ENCODE measurements at places on chromosomes 7 and 10. TPM values are rescaled to one million over a fixed set of nuclear protein-coding genes. Genes with fewer than 3 reads are reported as not detected.
A peak's percentile ranks its signal among the peaks of the same experiment; 100 is the strongest.

GRCh38 chr7:98163704-98164494 lies 47.3 kb upstream of the BHLHA15 start:
- no peak for DNase-seq

GRCh38 chr7:19098510-19098909 lies 18.9 kb downstream of the TWIST1 start:
- no peak for DNase-seq

DNA sequence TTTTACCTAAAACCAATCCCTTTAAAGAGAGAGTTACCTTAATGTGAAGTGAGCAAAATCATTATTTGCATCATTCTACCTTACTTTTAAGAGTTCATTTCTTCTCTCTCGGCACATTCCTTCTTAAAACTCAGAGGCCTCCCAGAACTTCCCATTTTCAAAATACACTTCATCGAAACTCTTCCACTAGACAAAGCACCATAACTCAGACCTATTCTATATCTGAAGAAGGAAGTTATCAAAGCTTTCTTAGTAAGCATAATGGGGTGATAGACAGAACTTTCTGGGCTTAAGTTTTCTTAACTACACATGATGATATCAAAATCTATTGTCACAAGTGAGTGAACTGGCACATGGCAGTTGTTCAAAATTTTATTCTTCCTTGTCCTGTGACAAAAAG lies 24.6 kb upstream of the GNAT3 start:
- no peak for DNase-seq

CPN1 gene
- not detected for total RNA-seq

- no peak for DNase-seq
Measured at GRCh38 chr10:45246522-45246921, 68.9 kb downstream of the OR13A1 start.

- DNase-seq, result peak; percentile 11
Measured at GRCh38 chr10:35378541-35379210, 42.4 kb downstream of the CCNY start.

GNGT1 gene
- not detected for total RNA-seq

DNA sequence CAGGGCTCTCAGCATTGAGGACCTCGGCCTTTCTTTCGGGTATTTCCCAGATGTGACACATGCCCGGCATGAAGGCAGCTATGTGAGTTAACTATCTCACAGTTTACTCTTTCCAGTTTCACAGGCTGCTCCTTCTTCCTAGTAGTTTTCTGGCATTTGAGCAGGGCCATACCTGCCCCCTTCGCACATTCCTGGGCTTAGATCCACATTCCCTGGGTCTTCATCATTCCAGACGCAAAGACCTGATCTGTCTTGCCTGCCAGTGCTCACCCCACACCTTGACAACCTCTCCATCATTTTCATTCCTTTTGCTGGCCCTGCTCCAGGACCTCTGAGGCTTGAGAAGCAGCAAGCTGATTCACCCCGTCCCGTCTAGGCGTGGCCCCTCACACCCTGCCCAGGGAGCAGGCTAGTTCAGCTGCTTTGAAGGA lies 227.5 kb downstream of the WDR11 start:
- DNase-seq, result no peak

AGAP9 gene
- total RNA-seq, result 3.5 TPM

- no peak for DNase-seq
Measured at GRCh38 chr7:15837306-15837950, 150.9 kb upstream of the MEOX2 start.

GIMAP4 gene
- total RNA-seq, result 335 TPM

DNA sequence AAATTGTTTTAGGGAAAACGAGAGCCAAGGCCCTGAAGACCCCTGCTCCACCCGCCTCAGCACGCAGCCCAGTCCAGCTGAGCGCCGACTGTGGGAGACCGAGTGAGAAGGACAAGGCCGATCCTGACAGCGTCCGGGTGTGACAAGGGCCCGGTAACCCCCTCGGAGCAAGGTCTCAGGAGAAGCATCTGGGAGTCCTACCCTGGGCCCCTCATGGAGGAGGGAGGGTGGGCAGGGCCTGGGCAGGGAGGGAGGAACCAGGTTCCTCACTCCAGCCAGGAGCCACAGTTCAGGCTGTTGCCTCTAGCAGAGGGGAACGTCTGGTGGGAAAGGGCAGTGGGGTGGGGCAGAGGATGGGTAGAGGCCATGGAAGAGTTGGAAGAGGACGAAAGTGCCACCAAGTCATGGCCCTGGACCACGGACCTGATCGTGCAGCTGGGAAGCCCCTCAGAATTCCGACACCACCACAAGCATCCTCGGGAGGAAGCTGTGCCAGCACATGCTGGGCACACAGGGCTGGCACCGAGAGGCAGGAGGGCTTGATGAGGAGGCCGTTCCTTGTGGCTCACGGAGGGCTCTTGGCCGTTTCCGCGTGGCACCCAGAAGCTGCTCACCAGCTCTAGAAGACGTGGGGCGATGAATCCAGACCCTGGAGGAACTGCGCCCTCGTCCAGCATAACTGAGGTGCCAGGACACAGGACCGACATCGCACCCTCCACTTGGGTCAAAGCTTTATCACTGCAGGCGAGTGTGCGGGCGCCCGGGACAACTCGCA lies 2.2 kb upstream of the KNDC1 start:
- DNase-seq, result no peak

DNA sequence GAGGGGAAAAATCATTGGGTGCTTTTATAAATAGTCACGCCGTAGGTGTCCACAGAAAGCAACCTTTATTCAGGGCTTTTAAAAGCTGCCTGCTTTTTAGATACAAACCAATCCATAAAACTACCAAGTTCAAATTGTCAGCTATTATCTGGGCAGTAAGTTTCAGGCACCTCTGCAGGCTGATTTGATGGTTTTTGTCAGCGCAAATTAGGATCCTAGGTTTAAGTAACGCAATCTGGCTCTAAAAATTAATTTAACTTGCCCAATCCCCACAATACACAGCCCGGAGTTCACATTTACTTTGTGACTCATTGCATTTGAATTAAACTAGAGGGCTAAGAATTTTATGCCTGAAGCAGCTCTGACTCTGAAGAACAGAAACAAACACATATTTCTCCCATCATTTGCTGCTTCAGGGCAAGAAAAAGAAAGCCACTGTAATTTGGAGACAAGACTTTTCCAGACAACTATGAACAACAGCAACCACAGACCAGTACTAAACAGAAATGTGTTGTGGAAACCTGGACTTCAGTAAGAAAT lies 43.3 kb downstream of the NRP1 start:
- no peak for DNase-seq

GRCh38 chr10:98694883-98695282 lies 248.1 kb upstream of the HPS1 start:
- no peak for DNase-seq

- DNase-seq, result no peak
Measured at GRCh38 chr10:48316236-48316635, 9.8 kb downstream of the MAPK8 start.

DNA sequence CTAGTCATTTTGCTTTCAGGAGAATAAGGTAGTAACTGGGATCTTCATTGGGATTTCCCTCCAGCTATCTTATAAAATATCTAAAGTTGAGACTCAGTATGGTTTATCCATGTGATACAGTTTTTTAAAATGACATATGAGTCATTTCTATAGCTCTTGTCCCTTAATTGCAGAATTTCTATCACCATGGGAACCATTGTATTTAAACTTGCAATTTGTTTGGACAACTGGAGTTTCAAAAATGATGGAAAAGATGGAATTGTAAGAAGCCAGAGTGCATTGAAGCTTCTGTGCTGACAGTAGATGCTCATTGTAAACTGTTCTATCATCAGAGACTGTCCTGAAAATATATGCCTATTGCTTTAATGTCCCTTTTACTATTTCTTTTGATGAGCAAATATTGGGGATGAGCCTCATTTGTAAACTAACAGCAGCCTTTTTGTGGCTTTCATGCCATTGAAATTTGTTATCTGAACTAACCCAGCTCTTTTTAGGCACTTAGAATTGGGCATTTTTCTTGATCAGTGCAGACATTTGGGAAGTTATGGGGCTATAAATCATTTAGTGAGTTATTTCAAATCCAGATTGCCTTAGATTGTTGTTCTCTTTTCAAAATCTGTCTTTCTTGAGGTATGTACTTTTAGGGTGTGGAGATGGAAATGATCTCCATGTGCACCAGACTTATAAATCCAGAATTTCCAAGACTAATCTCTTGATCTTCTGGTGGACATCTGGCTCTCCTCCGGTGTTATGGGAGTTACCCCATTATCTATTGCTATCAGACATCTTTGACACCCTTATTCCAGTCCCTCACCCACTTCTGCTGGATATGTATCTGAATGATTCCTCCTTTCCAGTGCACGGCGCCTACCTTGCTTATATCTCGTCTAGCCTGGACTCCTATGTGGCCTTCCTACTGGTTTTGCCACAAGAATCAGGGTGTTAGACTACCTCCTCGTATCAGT lies 159.0 kb downstream of the SND1 start:
- no peak for DNase-seq

ADGRA1 gene
- total RNA-seq, result not detected

GRCh38 chr10:21649454-21649872 lies 115.4 kb downstream of the MLLT10 start:
- peak; percentile 32 for DNase-seq

DNA sequence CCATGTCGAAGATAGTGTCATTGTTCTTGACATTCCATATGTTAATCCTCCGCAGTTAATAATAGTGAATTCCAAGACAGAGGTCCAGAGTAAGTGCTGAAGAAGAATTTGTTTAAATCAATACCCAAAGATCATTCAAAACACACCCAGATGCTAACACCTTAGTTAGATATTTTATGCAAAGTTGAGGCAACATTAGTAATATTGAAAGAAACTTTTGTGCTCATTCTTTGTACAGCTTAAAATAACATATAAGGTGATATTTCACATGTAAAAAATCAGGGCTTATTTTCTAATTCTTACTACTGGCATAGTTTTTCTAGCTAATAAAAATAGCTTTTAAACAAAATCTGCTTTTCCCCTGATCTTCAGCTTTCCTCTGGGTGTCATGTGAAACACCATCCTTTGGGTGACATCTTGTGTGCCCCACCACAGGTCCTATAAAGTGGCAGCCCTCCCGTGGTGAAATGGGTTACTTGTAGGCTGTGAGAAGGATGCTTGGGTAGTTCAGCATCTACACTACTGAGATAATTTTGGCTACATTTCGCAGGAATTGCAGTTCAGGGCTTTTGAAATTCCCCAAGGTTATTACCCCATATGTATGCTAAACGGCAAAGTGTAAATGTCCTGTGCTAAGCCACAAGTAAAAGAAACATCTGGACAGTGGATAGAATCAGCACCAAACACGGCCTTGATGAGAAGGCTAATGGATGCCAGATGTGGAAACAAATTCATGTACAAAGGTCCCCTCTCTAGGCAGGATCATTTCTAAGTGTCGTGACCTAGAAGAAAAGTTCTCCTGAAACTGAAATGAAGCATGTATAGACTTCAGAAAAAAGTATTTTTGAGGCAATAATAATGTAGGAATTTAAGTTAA lies 105.4 kb downstream of the GRM3 start:
- DNase-seq, result no peak

CALML5 gene
- total RNA-seq, result not detected

C10orf143 gene
- 5.8 TPM for total RNA-seq

DCLRE1A gene
- 12.7 TPM for total RNA-seq

LRMDA gene
- total RNA-seq, result not detected

DNA sequence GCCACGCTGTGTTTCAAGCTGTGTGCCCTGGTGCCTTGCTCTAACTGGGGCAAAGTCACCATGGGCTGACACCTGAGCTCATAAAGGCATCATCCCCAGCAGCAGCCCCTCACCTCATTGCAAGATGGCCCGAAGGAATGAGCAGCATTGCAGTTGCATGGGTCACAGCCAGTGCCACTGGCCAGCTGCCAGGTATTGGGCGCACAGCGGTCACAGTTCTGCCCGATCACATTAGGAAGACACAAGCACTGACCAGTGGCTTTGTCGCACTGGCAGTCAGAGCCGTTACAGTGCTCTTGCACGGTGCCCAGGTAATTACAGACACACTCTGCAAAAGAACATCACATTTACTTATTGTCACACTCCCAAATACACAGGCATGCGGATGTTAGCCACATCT lies 51.1 kb downstream of the LAMB1 start:
- no peak for DNase-seq

OR13A1 gene
- 0.10 TPM for total RNA-seq

- no peak for DNase-seq
Measured at GRCh38 chr7:28291559-28291958, 111.0 kb upstream of the JAZF1 start.

HOXA5 gene
- not detected for total RNA-seq

- DNase-seq, result no peak
Measured at GRCh38 chr7:143308632-143309031, 7.3 kb upstream of the CLCN1 start.

GRCh38 chr7:28484606-28484935 lies 72.3 kb downstream of the CREB5 start:
- DNase-seq, result no peak

- no peak for DNase-seq
Measured at GRCh38 chr7:69398986-69399385, 199.3 kb upstream of the AUTS2 start.

DNA sequence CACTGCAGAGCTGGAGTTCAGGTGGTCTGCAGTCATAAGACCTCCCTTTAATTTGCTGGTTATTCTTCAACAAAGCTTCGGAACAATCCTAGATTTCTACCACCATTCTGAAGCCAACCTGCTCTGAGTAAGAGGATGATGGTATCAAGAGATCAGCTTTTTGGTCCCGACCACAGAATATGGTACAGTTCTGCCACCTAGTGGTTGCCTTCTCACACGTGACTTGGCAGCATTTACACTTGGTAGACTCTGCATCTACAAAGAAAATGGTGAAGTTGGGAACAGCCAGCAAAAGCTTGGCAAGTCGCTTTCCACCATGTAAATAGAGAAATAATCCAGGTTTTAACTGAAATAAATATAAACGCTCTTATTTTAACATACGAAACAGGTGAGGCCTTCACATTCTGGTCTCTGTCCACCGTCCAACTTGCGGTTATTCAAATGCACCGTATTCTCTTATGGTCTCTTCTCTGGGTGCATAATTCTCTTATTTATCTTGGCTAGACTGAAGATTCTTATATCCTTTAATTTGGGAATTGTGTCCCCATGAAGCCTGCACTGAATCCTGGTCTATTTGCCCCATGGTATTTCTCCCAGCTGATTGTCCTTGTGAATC lies 173.9 kb upstream of the GRM3 start:
- DNase-seq, result peak; percentile 65

DNA sequence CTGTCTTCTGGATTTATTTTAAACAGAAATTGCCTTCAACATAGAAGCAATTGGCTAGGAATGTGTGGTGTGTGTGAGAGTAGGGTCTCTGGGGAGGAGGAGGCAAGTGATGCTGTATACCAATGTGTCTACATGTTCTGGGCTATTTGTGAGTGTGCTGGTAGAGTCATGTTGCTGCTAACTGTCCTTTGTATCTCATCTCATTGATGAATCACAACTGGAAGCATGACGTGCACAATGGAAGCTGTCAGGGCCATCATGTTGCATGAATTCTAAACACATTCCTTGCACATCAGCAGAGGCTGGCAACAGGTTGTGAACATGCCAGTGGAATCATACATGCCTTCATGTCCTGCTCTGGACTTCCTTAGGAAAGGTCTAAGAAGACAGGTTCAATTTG lies 199.7 kb downstream of the BMPER start:
- DNase-seq, result no peak

RALA gene
- 34.1 TPM for total RNA-seq

HERC4 gene
- 58.3 TPM for total RNA-seq

CALHM1 gene
- 0.21 TPM for total RNA-seq

GRCh38 chr7:116041615-116042014 lies 11.1 kb upstream of the TFEC start:
- no peak for DNase-seq

- no peak for DNase-seq
Measured at GRCh38 chr10:132910186-132910880, 32.0 kb downstream of the CFAP46 start.

- no peak for DNase-seq
Measured at GRCh38 chr10:80284522-80284921, 4.9 kb downstream of the MAT1A start.

NODAL gene
- not detected for total RNA-seq

Data from activated CD4-positive, alpha-beta T cell treated with anti-CD3 and anti-CD28 coated beads, Interleukin-2, amount 10 ng/mL, durations not matched to agents 7 days and 5 days (primary cell).